Right lobe of liver (tissue), 6 donors: ENCODE measurements at places on chromosomes 1 and 21. TPM values are rescaled to one million over a fixed set of nuclear protein-coding genes. Genes with fewer than 3 reads are reported as not detected.
A peak's percentile ranks its signal among the peaks of the same experiment; 100 is the strongest.

DNA sequence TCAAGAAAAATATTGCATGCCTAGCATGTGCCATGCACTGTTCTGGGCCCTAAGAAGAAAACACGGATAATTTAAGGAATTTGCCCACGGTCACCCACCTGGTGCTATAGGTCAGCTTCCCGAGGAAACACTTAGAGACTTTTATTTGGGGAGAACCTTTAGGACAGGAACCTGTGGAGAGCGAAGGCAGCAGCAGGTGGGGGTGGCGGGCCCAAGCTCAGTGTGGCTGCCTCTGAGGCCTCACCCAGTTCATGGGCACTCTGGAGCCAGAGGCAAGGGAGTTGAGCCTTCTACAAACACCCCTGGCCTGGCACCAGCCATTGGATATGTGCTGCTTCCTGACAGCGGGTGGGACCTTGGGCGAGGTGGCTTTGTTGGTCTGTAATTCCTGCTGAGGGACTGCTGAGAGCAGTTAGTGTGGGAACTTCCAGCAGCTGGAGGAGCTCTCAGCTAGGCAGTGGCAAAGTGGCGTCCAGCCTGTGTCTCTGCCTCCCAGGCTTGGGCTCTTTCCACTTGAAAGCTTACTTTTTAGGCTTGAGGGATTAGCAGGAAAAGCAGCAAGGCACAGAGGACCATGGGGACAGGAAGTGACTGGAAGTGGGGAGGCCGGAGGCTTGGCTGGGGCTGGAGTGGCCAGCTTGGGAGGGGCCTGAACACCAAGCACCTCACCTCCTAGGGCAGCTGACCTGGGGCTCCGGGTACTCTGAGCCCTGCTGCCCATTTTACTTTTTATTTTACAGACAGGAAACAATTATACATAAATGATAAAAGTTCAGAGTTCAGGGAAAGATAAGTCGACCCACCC lies 19.1 kb downstream of the MRPL37 start:
- no peak overlapping the region for H3K4me3 ChIP-seq
- H3K27ac ChIP-seq = no peak overlapping the region
- no peaks in the 10 kb centered on the region for H3K27me3 ChIP-seq

GRCh38 chr1:25990702-25991395 lies 7.0 kb downstream of the PAFAH2 start:
- no peaks in the 10 kb centered on the region for H3K4me1 ChIP-seq
- DNase-seq = no peak
- no peak overlapping the region for H3K27ac ChIP-seq
- H3K27me3 ChIP-seq = no peaks in the 10 kb centered on the region

- H3K27ac ChIP-seq = no peak overlapping the region
- H3K27me3 ChIP-seq = no peaks in the 10 kb centered on the region
- H3K36me3 ChIP-seq = no peaks in the 10 kb centered on the region
- peaks cover 7% of the 10 kb centered on the region for H3K4me1 ChIP-seq
Measured at GRCh38 chr1:181783208-181783607, 278.3 kb downstream of the ZNF648 start.

DNA sequence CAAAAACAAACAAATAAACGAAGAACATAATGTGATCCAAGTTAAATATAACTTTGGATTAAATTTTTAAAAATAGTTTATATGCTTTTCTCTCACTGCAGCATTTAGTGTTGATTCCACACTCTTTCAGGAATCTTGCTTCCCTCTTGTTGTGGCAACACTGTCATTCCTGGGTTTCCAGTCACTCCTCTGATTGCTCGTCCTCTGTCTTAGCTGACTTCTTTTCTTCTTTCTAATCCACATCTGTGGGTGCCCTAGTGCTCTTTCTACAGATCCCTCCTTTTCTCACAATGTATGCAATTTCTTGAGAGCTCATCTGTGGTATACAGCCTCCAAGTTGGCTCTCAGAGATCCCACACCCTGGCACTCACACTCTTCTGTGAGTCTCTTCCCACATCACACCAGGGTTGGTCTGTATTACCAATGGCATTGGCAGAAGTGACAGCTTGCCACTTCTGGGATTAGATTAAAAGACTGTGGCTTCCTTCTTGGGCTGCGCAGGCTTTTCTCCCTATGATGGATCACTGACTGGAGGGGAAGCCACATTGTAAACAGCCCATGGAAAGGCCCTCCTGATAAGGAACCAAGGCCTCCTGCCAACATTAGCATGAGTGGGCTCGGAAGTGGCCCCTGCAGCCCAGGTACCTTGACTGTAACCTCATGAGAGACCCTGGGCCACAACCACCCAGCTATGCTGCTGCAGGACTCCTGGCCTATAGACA lies 11.5 kb upstream of the MYOC start:
- no peaks in the 10 kb centered on the region for H3K36me3 ChIP-seq
- no peak for DNase-seq
- H3K27me3 ChIP-seq = no peaks in the 10 kb centered on the region
- H3K4me1 ChIP-seq = no peaks in the 10 kb centered on the region
- H3K4me3 ChIP-seq = no peak overlapping the region

GRCh38 chr1:201181726-201182125 lies 8.9 kb upstream of the IGFN1 start:
- no peaks in the 10 kb centered on the region for H3K4me1 ChIP-seq
- H3K4me3 ChIP-seq = no peak overlapping the region
- H3K36me3 ChIP-seq = no peaks in the 10 kb centered on the region
- no peak for DNase-seq

- H3K27ac ChIP-seq = no peak overlapping the region
- no peak overlapping the region for H3K4me3 ChIP-seq
- no peaks in the 10 kb centered on the region for H3K4me1 ChIP-seq
- H3K36me3 ChIP-seq = no peaks in the 10 kb centered on the region
- DNase-seq = no peak
- H3K27me3 ChIP-seq = no peaks in the 10 kb centered on the region
Measured at GRCh38 chr1:152451254-152451653, 37.2 kb upstream of the CRNN start.

- H3K4me1 ChIP-seq = peaks cover 23% of the 10 kb centered on the region
- no peak overlapping the region for H3K27ac ChIP-seq
- H3K4me3 ChIP-seq = no peak overlapping the region
- H3K36me3 ChIP-seq = no peaks in the 10 kb centered on the region
- no peak for DNase-seq
Measured at GRCh38 chr1:212629450-212630157, 21.0 kb downstream of the ATF3 start.

DNA sequence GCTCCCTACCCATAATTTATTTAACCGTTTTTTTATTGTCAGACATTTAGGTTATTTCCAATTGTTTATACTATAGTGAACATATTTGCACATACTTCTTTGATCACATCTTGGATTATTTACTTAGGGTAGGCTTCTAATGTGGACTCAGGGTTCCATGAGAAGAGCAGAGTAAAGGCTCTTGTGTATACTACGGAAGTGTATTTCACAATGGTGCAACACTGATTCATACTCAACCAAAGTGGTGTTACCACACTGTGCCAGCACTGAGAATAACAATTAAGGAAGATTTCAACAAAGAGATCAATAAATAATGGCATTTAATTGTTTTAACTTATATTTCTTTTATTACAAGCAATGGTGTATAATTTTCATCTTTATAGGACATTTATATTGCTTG lies 251.2 kb downstream of the ZNF326 start:
- no peaks in the 10 kb centered on the region for H3K36me3 ChIP-seq
- H3K27ac ChIP-seq = no peak overlapping the region
- DNase-seq = no peak
- H3K4me1 ChIP-seq = no peaks in the 10 kb centered on the region

DNA sequence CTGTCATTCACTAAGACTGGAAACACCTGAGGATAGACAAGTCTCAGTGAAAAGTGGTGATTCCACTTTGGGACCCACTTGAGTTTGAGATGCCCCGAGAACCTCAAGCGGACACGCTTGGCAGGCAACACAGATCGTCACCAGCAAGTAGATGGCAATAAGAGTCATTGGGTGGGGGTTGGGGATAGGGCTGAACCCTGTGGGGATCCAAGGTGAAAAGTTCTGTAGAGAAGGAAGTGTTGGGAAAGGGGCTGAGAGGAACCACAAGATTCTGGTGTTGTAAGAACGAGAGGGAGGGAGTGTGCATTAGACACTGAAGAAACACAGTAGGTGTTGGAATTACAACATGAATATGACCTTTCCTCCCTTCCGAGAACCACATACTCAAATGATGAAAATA lies 45.4 kb upstream of the TDRD10 start:
- H3K27ac ChIP-seq = no peak overlapping the region
- peaks cover 79% of the 10 kb centered on the region for H3K36me3 ChIP-seq
- H3K4me3 ChIP-seq = no peak overlapping the region
- no peaks in the 10 kb centered on the region for H3K27me3 ChIP-seq

GRCh38 chr1:107919953-107920352 lies 45.0 kb downstream of the VAV3 start:
- H3K36me3 ChIP-seq = no peaks in the 10 kb centered on the region
- DNase-seq = no peak
- no peak overlapping the region for H3K4me3 ChIP-seq
- no peaks in the 10 kb centered on the region for H3K27me3 ChIP-seq
- H3K4me1 ChIP-seq = no peaks in the 10 kb centered on the region

DNA sequence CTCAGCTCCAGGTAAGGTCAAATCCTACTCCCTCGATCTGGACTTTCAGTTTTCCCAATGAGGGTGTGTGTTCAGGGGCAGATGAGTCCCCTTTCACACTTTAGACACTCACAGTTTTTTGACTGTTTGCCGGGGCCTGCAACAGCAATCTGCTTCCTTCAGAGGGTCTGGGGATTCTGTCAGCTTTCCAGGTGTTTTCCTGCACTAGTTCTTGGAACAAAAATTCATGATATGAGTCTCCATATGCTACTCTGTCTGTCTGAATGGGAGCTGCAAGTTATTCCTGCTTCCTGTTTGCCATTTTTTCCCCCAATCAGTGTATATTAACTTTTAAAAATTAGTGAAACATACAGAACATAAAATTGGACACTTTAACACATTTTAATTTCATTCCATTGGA lies 24.3 kb downstream of the CYP4B1 start:
- no peak for DNase-seq
- H3K4me3 ChIP-seq = no peak overlapping the region
- no peaks in the 10 kb centered on the region for H3K4me1 ChIP-seq
- no peaks in the 10 kb centered on the region for H3K27me3 ChIP-seq

GRCh38 chr1:64864018-64864940 lies 102.1 kb downstream of the JAK1 start:
- H3K36me3 ChIP-seq = peaks cover 12% of the 10 kb centered on the region
- H3K27me3 ChIP-seq = no peaks in the 10 kb centered on the region
- H3K4me3 ChIP-seq = no peak overlapping the region
- no peaks in the 10 kb centered on the region for H3K4me1 ChIP-seq

DNA sequence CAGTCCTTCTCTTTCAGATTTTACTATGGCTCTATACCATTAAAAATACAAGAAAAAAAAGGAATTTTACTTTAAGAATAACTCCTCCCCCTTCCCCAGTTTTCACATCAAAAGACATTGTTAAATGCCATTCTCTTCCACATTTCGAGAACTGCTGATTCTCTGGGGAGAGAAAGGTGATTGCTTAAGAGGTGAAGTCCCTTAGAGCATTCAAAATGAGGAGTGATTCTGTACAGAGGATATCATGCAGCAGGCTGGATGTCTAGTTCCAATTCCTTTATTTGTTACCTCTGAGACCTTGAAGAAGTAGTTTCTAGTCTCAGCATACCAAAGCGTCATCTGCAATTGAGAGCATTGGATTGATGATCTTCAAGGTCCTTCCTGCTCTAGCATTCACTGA lies 46.9 kb downstream of the FMO3 start:
- H3K36me3 ChIP-seq = no peaks in the 10 kb centered on the region
- H3K4me1 ChIP-seq = no peaks in the 10 kb centered on the region
- no peak overlapping the region for H3K4me3 ChIP-seq

DNA sequence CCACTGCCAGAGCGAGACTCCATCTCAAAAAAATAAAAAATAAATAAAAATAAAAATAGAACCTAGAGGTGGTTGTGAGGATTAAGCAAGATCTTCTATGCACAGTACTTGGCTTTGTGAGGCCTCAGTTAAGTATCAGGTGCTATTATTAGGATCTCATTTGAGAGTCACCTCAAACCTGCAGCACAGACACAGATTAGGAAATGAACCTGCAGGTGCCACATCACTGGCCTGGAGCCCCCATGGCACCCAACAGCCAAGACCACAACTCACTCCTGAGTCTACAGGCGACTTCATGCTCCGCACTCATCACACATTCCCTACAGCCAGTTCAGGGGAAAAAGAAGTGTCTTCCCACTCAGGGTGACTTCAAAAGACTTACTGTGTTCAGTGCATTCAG lies 176.8 kb downstream of the SLC45A1 start:
- no peak for DNase-seq
- no peak overlapping the region for H3K27ac ChIP-seq
- no peaks in the 10 kb centered on the region for H3K27me3 ChIP-seq
- peaks cover 2% of the 10 kb centered on the region for H3K36me3 ChIP-seq
- H3K4me3 ChIP-seq = no peak overlapping the region

- peak; percentile 53 for DNase-seq
- H3K4me1 ChIP-seq = no peaks in the 10 kb centered on the region
- H3K27ac ChIP-seq = no peak overlapping the region
- H3K36me3 ChIP-seq = no peaks in the 10 kb centered on the region
- H3K27me3 ChIP-seq = no peaks in the 10 kb centered on the region
Measured at GRCh38 chr1:18109756-18110597, 2.4 kb downstream of the IGSF21 start.

DNA sequence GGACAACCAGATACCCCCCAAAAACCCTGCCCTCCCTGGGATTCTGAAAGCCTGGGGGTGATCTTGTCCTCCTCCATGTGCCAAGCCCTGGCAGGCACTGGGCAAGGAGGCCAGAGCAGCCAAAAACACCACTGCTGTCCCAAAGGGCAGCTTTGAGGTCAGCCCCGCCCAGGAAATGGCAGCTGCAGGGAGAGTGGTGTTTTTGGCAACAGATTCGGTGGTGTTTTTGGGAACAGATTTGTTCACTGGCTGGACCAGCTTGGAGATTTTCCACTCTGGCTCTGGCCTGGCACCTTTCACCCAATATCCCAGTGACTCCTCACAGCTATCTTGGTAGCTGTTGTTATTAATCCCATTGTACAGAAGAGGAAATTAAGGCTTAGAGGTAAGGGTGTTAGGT lies 34.7 kb downstream of the LRP8 start:
- H3K27me3 ChIP-seq = no peaks in the 10 kb centered on the region
- no peaks in the 10 kb centered on the region for H3K4me1 ChIP-seq
- no peak overlapping the region for H3K27ac ChIP-seq
- no peak for DNase-seq
- no peaks in the 10 kb centered on the region for H3K36me3 ChIP-seq

- no peak overlapping the region for H3K4me3 ChIP-seq
- no peak for DNase-seq
- H3K27me3 ChIP-seq = no peaks in the 10 kb centered on the region
- no peaks in the 10 kb centered on the region for H3K4me1 ChIP-seq
Measured at GRCh38 chr1:2070016-2070415, 19.8 kb downstream of the PRKCZ start.

The FCRLA gene
- not detected for total RNA-seq

The SEMA6C gene
- 5.3 TPM for total RNA-seq

The ZSWIM5 gene
- total RNA-seq = 0.35 TPM

The KLHL17 gene
- 1.9 TPM for total RNA-seq

The TTC34 gene
- not detected for total RNA-seq

The VWA5B1 gene
- total RNA-seq = not detected

The HOOK1 gene
- total RNA-seq = 30.6 TPM

The OR2T29 gene
- total RNA-seq = not detected

The ANGPTL7 gene
- not detected for total RNA-seq

The AADACL3 gene
- not detected for total RNA-seq

The DTL gene
- 12.2 TPM for total RNA-seq

The HCN3 gene
- 1.3 TPM for total RNA-seq

The ACTN2 gene
- not detected for total RNA-seq

The ADGRL2 gene
- 38.0 TPM for total RNA-seq
